ENCODE measurements at places on chromosomes 3 and 15.

- no peak for DNase-seq
These were observed 49.1 kb downstream of the ZIC4 start for GRCh38 chr3:147356909-147357900.

DNA sequence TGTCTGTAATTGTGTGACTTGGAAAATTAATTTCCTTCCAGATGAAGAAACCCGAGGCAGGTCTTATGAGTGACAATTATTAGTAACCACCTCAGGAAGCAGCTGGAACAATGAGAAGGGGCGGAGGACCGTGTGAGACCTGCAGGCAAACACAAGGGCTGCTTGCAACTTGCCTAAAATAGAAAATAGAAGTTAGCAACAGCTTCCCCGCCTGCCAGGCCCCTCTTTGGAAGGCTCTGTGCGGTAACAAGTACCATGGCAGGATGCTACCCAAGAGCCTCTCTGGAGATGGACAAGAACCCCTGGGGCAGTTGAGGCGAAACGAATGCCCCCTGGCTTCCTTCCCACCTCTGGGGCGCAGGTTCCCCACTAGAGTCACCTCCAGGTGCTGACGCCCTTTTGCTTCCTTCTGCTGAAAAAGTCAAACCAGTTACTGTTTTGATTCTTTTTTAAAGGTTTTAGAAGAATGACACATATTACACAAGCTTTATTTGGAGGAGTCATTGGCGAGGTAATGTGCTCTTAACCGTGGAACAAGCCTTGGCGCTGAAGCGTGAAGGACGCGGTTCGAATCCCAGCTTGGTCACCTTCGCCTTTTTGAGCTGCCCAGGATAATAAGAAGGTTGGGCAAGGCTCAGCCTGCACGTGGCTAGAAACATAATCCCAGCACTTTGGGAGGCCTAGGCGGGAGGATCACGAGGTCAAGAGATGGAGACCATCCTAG is 47.0 kb upstream of the SYNM start:
- no peak for DNase-seq

GRCh38 chr15:65071381-65071811 is 3.6 kb upstream of the RASL12 start:
- no peak for DNase-seq

GRCh38 chr3:46472736-46473135 is 8.0 kb upstream of the LTF start:
- no peak for DNase-seq

- DNase-seq = no peak
These were observed 37.6 kb downstream of the SPTSSB start for GRCh38 chr3:161333696-161334095.

DNA sequence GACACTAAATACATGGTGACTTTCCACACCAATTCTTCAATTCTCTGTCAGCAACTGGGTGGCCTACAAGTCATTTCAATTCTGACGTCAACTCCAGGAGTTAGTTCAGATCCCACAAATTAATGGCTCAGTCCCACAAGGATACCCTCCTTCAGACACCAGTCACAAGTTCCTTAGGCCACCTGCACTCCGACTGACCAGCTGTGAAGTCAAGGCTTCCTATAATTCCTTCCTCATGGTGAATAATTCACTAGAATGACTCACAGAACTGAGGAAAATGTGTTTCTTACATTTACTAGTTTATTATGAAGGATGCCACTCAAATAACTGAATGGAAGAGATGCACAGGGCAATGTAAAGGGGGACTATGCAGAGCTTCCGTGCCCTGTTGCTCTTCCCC is 6.3 kb upstream of the PIAS1 start:
- DNase-seq = no peak

DNA sequence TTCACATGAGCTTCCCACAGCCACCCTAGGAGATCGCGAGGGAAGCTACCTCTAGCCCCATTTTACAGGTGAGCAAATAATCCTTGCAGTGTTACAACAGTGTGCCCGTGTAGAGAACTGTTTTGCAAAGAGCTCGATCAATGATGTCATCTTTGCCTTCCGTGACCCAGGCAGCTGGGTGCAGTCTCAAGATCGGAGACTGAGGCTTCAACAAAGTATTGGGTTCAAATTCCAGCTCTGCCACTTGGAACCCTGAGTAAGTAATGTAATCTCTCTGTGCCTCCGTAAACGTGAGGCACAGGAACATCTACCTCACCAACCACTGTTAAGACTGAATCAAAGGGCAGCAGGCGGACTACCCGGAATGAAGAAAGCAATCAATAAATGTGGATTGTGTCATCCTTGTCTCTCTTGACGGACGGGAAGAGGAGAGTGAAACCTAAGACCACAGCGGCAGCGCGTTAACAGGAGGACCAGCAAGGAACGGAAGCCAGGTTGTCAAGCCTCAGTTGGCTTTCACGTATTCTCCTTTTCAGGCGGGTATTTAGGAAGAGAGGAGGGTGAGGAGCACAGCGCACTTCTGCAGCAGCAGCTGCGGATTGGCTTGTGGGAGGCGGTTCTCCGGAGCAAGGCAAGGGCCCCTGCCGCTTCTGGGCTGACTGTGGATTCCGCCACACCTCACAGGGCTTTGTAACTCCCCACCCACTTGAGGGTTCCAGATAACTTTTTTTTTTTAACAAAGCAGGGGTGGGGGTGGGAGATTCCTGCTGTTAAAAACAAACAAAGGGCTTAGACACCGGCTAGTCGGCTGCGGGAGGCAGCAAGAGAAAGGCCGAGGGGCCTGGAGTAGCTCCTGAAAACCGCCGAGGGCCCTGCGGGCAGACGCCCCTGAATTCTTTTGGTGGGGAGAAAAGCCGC is 1.5 kb upstream of the SMAD3 start:
- no peak for DNase-seq

DNA sequence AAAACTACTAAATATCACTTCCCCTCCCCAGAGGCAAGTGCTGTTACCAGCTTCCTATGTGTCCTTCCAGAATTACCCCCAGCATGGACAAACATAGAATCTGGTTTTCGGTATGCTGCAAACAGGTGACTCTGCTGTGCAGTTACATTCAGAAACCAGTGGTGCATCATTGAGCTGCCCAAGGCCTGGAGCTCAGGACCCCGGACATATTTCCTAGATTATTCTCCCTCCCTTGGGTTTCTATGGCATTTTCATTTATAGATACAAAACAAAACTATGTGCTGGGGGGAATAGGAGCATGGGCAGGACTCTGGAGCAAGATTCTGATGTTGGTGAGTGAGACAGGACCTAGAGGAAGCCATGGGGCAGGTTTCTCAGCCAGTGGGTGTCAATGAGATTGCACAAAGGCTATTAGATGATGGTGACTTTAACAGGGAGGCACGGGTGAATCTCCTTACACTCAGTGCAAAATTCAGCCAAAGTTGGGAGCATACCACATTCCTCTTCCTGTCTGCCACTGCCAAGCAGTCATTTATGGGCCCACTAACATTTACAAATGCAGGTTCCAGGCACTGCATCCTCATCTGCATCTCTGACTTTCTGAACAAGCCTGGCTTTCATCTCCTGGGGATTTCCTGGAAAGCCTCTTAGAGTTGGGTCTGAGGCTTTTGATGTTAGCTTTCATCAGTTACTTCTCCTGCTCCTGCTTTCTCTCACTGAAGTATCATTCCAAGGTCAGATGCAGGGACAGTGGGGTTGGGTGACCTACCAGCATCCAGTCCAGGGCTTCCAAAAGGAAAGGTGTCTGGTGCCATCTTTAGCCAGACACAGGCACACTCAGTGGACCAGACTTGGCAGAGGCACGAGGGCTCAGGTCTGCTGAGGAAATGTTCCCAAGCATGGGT is 44.5 kb downstream of the CMTM7 start:
- DNase-seq = no peak

- no peak for DNase-seq
These were observed 20.3 kb upstream of the CYP11A1 start for GRCh38 chr15:74387621-74388362.

- no peak for DNase-seq
These were observed 596 bp downstream of the BTD start for GRCh38 chr3:15602146-15602536.

DNA sequence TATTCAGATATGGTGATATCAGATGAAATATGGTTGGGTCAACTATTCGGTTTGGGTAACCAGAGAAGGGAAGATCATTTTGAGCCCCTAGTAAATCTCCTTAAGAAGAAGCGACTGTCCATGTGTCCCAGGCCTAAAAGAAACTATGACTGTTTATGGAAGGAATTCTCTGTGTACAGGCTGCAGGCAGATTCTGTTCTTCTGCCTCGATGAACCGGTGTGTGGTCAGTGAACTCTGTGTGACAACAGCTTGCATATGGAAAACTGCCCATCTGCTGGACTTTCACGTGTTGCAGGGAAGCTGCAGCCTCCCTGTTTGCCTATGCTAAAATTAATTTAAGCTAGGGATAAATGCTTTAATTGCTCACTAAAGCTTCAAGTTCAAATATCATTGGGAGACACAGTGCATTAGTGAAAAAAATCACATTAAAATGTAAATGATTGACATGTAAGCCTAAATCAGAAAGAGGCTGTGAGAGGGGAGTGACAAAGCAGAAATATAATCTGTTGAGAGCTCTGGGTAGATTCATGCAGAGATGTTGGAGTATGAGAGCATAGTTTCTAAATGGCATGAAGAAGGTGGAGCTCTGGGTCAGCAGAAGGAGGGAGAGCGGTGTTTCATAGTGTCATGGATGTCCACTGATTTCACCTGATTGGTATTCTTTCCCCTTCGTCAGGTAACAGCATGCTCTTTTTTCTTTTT is 65.4 kb upstream of the PFN2 start:
- DNase-seq = no peak

DNA sequence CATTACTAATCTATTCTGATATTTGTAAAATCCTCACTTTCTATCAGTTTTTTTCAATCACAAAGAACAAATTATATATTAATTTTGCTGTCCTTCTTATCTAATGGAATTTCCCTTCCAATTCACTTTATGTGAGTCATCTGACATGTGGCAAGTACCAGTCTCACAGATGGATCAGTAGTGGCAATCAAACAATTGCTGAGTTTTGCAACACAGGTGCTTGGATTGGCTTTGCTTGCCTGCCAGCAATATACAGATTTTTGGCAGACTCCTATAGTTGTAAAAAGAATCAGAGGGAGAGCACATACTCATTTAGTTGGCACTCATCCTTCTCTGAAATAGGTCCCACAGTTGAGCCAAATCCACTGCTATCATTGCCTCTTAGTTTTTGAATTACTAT is 83.7 kb downstream of the BCHE start:
- no peak for DNase-seq

GRCh38 chr15:93065641-93066045 is 23.4 kb downstream of the RGMA start:
- DNase-seq = no peak

DNA sequence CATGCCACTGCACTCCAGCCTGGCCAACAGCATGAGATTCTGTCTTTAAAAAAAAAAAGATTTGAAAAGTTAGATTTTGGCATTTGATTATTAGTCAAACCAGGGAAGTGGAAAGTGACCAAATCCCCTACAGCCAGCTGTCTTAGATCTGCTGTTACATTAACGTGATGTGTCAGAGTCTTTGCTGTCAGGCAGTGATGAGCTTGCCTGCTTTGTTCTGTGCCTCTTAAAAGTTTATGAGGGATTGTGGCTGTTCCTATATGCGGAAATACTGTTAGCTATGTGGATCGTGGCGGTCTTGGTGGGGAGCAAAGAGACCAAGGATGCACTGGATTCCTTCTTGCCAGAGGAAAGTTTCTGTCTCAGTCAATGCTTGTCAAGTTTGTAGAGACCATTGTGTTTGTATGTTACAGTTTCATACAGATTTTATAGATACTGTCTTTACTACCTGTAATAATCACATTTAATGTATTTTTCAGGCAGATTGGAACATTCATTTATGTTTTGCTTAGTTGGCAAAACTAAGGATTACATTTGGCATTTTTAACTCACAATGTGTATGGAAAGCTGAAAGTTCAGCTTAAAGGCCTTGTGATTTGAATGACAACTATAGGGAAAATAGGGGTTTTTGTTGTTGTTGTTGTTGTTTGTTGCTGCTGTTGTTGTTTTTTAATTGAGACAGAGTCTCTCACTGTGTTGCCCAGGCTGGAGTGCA is 137.4 kb downstream of the VPS8 start:
- DNase-seq = no peak

DNA sequence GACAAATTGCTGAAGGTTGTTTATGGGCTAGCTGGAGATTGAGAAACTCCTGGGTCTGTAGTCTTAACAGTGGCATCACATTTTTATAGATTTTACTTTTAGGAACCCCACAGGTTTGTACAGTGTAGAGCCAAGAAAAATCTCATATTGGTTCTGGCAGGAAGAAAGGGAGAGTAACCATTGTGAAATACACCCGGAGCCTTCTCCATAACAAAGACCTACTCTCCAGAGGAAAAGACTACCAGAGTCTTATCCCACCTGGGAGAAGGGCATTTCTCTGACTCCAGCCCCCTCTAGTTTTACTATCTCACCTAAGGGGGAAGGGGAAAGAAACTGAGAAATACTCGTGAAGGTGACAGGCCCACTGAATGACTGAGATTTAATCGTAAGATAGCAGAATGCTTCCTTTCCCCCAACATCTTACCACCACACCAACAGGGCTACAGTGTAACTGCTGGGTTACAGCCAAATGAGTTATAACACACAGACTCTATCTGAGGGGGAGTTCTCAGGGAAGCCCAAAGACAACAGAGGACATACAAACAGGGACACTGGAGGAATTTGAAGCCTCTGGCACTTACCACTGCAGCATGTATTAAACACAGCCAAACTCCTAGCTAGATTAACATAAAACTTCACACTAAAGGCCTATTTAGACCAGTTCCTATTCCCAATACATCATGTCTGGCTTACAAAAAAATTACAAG is 56.1 kb downstream of the SYN2 start:
- DNase-seq = no peak

- DNase-seq = no peak
These were observed 86.1 kb downstream of the SAMMSON start for GRCh38 chr3:70085613-70086012.

DNA sequence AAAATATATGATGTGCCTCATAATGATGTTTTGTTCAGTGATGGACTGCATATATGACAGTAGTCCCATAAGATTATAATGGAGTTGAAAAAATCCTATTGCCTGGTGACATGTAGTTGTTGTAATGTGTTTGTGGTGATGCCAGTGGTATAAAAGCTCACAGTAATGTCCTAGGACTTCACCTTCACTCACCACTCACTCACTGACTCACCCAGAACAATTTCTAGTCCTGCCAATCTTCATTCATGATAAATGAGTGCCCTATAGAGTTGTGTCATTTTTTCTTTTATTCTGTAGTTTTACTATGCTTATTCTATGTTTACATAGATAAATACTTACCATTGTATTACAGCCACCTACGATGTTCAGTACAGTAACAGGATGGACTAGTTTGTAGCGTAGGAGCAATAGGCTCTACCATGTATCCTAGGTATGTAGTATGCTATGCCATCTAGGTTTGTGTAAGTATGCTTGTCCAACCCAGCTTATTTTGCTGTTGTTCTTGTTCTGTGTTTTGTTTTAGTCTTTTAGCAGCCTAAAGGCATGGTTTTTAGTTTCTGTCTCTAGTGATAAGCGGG is 88.5 kb upstream of the LRRFIP2 start:
- DNase-seq = no peak

DNA sequence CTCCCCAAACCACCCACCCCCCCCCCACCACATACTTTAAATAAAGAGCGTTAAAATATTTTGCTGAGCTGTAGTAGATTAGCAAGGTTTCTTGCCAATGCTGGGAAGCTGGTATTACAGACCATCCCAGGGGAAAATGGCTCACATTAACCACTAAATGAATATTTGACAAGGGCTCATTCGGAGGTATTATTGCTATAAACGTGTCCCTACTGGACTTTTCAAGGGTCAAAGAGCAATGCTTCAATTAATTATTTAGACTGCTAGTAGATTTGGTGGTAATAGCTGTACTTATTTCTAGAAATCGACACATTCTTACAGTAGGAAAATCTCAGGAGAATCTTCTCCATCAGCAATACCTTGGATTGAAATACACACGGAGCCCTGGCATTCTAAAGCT is 5.2 kb downstream of the SOX2 start:
- DNase-seq = no peak

Data from cortex of kidney (tissue), 1 donor.